Stimulated activated CD4-positive, alpha-beta T cell treated with anti-CD3 and anti-CD28 coated beads, Interleukin-1b, Interleukin-23, amount 100 ng/mL, for 4 hours (primary cell): ENCODE measurements at places on chromosomes 11 and 22.

DNA sequence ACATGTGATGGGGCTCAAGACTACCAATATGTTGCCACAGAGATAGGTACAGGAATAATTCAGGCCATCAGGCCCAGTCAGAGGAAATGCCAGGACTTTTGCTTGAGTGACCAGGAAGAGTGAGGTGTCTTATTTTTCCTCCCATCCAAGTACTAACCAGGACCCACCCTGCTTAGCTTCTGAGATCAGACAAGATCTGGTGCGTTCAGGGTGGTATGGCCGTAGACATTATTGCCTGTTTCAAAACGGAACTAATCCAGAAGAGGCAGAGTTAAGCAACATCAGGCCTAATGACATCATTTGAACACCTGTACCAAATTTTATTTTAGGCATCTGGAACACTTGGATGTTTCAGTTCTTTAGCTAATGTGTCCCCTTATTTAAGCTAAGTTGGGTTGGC is 205.5 kb upstream of the POU2AF2 start:
- no peak for DNase-seq

- DNase-seq, result no peak
These were observed 54.0 kb downstream of the PLEKHA7 start for GRCh38 chr11:16960250-16960649.

DNA sequence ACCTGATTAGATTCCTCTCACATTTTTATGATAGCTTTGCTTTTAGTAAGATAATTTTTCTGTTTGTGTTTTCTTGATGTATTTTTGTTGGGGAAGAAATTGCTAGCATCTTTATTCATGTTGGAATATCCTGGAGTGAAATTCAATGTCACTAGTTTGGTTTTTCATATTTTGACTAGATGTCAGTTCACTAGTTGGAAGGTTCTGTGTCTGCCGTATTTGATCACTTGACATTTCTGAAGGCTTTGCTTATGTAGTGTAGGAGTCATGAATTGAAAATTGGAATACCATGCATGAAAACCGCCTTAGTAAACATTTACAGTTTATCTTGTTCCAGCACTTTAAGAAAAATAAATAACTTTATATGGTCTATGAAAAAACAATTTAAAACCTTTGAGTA is 348.4 kb downstream of the AASDHPPT start:
- DNase-seq, result no peak

DNA sequence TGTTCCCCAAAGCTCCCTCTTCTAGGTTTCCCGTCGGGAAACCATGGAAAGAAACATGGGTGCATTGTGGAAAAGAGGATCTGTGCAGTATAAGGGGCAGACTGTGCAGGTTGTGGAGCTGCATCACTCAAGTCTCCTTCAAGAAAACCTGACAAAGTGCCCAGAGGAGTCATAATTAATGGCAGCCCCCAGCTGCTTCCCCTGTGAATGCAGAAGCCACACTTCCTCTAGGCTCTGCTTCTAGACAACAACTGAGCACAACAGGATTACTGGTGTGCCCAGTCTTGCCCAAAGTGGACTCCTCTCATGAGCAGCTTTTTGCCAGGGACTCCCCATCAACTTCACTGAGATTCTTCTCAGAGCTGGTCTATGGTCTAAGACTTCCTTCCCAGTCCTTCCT is 42.6 kb upstream of the SCUBE2 start:
- no peak for DNase-seq

DNA sequence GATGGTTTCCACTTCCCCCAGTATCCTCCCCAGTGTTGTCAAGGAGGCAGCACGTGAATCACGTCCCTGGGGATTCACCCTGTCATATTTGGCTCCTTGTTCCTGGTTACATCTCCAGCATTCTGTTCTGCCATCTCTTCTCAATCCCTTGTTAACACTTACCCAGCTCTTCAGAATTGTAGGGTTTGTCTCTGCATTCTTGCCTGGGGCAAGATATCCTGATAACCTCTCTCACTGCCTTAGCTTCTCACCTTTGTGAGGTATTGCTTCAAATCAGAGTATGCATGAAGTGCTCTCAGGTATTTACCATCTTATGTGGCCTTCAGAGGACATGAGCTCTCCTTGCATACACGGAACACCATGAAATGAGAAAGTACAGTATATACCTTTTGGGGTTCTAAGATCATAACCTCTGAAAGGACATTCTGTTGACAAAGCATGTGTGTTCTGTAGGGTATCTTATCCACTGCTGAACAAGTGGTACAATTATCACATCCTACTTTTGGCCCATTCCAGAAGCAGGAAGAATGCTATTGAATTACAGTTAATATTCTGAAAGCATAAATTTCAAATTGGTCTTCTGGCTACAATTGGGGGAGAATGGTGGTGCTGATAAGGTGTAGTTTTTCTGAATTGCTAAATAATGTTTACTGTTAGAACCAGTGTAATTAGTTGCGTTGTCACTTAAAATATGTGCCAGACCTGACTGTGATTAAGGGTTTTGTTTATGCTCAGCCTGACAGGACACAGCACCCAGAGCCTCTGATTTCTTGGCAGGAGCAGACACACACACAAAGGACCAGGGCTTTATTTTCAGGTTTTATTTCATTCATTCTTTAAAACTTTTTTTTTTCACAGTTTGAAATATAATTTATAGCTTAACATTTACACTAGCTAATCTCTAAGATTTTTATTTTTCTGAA is 32.7 kb downstream of the VSTM5 start:
- no peak for DNase-seq

GRCh38 chr11:64042301-64042700 is 6.6 kb downstream of the FLRT1 start:
- no peak for DNase-seq

GRCh38 chr11:86183694-86184093 is 60.9 kb upstream of the EED start:
- peak; percentile 33 for DNase-seq

DNA sequence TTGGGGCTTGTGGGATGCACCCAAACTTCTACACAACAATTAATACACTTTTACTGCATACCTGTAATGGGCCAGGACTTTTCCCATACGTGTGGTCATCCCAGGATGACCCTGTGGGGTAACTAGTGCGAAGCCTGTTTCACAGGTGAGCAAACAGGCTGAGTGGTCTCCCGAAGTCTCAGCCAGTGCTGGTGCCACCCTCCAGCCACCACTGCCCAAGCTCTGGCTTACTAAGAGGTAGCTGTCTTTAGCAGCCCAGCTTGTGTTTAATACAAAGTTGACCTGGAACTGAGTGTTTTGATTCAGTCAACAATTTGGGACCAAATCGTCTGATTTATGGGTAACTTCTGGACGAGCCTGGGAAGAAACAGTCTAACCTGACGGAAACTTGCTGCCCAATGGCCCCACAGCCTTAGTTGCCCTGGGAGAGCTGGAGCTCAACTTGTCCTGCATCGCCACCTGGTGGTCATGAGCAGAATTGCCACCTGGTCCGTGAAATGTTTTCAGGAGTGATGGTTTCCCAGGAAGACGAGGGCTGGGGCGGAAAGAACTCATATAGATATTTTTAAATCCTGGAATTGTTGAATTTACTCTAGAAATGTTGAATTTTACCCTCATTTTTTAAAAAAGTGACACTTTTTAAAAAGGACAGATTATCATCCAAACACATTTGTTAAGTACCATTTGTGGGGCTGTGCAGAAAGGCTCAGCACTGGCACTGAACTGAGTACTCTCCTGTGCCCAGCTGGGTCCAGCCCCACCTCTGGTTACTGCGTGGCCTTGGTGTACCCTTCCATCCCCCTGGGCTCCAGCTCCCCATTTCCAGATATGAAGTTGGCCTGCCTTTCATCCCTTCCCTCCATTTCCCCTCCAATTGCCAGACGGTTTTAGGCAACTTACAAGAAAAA is 95.5 kb upstream of the PARVA start:
- DNase-seq, result peak; percentile 71

GRCh38 chr11:79287952-79288351 is 152.9 kb downstream of the TENM4 start:
- DNase-seq, result no peak
